ENCODE measurements at places on chromosomes 3 and 15.
A peak's percentile ranks its signal among the peaks of the same experiment; 100 is the strongest.

DNA sequence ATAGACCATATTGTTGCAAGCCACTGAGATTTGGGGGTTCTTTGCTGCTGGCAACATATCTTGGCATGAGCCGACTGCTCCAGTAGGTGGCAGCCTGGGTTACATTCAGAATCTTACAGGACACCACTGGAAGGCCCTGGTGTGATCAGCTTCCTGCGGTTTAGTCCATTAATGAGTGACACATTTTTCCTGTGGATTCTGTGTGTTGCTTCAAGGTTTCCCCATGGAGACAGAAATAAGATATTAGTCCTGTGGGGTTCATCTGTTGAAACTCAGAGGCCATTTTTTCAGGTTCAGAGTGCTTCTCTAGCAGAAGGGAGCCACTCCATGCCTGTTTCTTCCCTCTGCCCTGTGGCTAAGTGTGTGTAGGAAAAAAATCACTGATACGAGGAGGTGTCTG is 116.2 kb downstream of the MFSD1 start:
- DNase-seq, result peak; percentile 9

- DNase-seq, result no peak
Measured at GRCh38 chr15:63480441-63480821, 24.0 kb upstream of the USP3 start.

- DNase-seq, result no peak
Measured at GRCh38 chr15:83993591-83993990, 242.0 kb upstream of the GOLGA6L4 start.

- peak; percentile 11 for DNase-seq
Measured at GRCh38 chr3:196694941-196695848, 16.9 kb downstream of the CEP19 start.

DNA sequence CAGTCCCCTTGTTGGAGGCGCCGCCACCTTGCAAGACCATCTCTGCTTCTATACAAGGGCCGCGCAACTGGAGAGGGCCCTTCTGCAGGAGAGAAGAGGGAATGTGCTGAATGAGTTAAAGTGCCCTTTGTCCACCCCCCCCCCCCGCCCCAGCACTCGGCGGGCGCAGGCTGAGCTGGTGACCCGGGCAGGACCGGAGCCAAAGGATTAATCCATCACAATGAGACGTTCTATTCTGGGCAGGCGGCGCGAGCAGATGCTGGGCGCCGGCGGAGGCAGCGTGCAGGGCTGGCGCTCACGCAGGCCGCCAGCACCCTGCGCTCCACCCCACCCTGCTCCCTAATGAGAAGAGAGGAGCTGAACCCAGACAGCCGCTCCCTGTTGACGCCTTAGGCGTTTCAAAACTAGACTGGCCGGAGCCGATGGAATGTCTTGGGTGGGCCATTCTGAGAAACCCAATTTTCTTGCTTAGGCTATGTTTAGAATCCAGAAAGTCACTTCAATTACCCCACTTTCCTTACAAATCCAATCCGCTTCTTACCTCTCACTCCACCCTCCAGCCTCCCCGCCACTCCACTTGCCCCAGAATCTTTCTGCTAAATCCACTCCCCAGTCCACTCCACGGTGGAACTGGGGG is 32.9 kb downstream of the GJD2 start:
- DNase-seq, result no peak

DNA sequence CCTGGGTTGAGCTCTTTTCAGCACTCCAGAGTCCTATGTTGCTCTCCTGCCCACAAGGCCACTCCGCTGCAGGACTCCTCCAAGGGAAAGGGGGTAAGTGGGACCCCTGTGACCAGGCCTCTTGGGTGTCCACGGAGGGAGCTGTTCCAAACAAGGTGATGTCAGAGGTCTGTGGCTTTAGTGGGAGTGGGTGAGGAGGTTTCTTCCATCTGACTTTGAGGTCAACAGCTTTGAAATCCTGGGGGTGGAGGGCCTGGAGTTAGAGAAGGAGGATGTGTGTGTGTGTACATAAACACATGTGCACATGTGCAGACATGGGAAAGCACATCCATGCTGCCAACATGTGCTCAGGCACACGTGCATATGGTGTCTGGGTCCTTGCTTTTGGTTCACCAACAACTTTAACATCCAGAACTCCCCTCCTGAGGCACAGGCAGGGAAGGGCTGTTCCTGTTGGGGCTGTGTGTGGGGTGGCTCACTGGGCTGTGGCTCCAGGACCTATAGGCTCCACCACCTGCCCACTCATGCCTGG is 51.4 kb upstream of the TMEM115 start:
- no peak for DNase-seq

GRCh38 chr15:29135309-29135657 is 134.3 kb downstream of the NSMCE3 start:
- no peak for DNase-seq

DNA sequence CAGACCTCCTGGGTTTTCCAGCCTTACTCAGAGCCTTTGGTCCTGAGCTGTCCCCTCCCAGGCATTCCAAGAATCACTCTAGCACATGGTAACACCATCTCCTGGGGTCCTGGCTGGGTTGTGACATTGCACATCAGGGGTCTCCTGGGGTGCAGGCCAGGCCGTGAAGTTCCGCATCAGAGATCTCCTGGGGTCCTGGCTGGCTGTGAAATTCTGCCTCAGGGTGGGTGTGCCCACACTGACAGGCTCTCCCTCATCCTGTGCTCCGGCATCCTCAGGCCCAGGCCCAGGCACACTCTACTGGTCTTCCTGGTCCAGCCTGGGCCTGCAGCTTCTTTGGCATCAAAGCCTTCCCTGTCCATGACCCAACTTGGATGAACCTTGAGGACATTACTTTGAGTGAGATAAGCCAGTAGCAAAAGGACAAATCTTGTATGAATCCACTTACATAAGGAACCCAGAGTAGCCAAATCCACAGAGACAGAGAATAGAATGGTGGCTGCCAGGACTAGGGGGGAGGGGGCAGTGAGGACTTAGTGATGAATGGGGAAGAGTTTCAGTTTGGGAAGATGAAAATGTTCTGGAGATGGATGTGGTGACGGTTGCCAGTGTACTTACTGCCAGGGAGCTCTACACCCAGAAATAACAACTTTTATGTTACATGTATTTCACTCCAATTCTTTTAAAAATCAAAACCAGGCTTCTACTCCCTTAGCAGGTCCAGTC is 49.1 kb upstream of the KLF13 start:
- DNase-seq, result no peak

GRCh38 chr3:7203969-7204847 is 343.3 kb downstream of the GRM7 start:
- no peak for DNase-seq

DNA sequence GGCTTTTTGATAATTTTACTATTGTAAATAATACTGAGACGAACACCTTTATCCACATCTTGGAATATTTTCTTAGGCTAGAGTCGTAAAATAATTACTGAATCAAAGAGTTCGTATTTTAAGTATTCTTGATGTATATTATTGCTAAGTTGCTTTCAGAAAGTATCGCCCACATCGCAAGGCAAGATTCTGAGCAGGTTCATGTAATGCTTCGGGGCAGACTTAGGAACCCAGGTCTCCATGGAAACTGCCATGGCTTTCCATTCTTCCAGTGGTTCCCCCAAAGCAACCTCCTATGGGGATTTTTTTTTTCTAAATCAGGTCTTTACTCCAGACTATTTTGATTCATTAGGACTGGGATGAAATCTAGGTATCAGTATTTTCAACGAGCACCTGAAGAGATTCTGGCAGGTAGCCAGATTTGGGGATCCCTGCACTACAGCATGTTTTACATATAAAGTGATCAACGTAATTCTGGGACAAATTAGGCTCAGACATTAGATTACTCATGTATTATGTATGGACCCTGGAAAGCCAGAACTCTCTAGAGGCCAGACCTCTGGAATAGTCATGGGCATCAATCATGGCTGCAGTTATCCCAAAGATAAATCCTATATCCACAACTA is 86.5 kb downstream of the B3GNT5 start:
- no peak for DNase-seq

- no peak for DNase-seq
Measured at GRCh38 chr15:58701376-58701775, 48.1 kb downstream of the ADAM10 start.

DNA sequence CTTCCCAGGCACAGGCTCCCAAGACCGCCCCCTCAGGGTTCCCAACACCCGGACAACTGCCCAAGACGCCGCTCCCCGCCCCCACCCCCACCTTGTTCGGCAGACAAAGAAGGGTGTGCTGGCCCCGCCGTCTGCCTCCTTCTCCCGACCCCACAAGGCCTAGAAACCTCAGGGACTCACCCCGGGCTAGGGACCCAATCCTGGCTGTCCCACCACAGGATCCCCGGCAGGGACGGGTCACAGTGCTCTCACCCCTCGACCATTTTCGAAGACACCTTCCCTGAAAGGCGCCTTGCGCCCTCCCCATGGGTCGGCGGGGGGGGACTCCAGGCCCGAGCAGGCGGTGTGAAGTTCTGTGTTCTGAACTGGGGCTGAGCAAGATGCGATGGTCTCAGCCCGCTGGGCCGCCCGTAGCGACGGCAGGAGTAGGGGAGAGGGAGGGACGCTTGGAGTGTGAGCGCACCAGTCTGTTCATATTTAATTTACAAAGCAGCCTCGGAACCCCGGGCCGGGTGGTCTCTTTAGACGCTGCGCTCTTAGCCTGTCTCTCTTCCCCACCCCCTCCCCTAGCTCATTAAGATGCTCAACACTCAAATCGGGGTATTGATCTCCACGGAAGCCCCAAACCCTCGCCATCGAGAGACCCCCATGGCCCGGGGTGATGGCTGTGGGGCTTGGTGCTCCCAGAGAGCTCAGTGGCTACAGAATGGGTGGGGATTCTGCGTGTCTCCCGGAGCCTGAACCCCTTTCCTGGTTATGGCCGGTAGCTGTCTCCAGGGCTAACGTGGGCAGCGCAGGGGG is 1.4 kb upstream of the ISLR2 start:
- DNase-seq, result no peak

DNA sequence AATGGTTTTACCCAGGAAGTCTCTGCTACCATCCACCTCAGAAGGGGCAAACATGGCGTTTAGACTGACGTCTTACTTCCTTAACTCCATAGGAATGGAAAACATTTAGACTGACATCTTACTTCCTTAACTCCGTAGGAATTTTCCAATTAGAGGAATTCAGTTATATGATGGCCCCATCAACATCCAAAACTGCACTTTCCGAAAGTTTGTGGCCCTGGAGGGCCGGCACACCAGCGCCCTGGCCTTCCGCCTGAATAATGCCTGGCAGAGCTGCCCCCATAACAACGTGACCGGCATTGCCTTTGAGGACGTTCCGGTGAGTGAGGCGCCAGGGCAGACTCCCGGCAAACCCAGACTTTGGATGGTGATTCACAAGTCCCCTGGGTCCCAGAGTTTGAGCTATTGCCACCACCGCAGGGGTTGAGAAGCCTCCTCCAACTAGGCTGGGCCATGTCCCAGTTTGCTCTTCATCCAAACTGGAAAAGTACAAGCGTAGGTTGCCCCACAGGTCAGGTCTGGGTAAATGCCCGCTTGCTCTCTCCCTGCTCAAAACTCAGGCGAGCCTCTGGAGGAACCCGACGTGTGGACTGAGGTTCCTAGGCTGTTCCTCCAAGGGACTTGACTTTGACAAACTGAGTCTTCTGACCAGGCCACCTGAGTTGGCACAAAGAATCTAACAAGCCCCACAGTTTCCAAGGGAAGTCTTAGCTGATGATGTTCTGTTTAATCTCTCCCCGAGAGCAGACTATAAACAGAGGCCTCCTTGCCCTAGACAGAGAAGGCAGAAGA is 57.7 kb downstream of the MESD start:
- DNase-seq, result no peak

DNA sequence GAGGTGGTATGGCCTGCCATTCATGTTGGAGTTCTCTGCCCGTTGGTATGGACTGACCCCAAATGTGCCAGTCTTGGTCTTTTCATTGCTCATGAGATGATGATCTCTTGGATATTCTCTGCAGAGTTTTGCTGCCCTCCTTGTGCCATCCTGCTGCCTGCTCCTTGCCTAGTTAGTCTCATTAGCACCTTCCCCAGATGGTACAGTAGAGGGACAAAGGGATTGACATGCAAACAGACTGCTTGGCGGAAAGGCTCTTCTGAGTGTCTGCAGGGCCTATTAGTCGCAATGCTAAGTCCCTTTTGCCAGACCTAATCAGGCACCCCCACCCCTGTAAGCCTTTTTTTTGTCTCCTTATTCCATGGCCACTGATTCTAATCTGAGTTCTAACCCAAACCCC is 90.6 kb downstream of the ARNT2 start:
- no peak for DNase-seq

- DNase-seq, result no peak
Measured at GRCh38 chr3:13569641-13570390, 20.9 kb downstream of the FBLN2 start.

GRCh38 chr15:71089801-71090200 is 25.5 kb upstream of the THSD4 start:
- no peak for DNase-seq

DNA sequence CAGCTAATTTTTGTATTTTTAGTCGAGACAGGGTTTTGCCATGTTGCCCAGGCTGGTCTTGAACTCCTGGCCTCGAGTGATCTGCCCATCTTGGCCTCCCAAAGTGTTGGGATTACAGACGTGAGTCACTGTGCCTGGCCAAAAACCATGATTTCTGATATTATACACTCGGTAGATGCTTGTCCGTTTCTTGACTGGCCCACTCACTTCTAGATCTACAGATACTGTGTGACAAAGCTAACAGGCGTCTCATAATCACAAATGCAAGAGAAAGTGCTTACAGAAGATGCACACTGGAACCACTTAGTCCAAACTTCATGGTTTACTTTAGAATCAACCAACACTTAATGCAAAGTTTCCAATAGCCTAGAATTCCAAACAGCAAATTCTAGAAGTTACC is 8.4 kb downstream of the PROK2 start:
- DNase-seq, result no peak

DNA sequence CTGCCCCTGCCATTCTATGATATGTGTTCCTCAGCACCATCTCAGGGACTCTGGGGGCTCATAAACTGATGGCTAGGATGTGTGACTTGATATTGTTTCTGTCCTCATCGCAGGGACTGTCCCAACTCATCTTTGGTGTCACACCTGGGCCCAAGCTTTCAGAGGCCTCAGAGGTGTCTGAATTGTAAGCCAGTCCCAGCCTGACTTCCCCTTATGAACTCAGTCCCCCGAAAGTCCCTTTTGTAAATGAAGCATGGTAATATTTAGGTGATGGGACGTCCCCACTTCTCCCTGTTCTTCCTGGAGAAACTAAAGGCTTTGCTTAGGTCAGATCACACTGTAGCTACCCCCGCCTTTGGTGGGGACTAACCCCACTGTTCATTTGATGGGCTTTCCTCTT is 142.4 kb upstream of the TLE3 start:
- DNase-seq, result no peak

GRCh38 chr15:88747631-88748030 is 55.6 kb upstream of the ACAN start:
- DNase-seq, result no peak

DNA sequence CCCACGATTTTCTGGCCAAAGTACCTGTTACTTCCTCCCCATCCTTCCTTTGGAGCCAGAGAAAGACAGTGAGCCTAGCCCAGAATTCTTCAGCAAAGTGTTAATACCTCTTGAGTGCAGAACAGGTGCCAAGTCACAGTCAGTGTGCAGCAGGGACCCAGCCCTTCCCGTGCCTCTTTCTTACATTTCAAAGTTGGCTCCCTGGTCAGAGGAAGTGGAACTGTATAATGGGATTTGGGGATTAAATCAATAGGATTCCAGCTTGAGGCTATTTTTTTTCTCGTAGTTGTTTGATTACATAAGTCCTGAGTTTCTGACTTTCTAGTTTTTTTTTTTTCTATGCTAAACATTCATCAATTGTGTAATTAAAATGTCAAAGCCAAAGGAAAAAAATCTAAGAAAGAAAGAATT is 52.6 kb upstream of the ABHD10 start:
- DNase-seq, result no peak
